Activated CD4-positive, alpha-beta T cell treated with anti-CD3 and anti-CD28 coated beads, Interleukin-2, amount 50 U/mL, for 16 hours (primary cell): ENCODE measurements at places on chromosomes 13 and 19.

GRCh38 chr19:55406091-55406825 lies 1.3 kb downstream of the UBE2S start:
- DNase-seq: no peak

- DNase-seq: no peak
These were observed 44.8 kb upstream of the ALOX5AP start for GRCh38 chr13:30690282-30691188.

- DNase-seq: no peak
These were observed 2882.5 kb downstream of the PCDH9 start for GRCh38 chr13:64347664-64348063.

GRCh38 chr19:28542394-28543243 lies 670.3 kb downstream of the UQCRFS1 start:
- no peak for DNase-seq

- DNase-seq: no peak
These were observed 553.9 kb downstream of the RFC3 start for GRCh38 chr13:34371645-34372395.

GRCh38 chr19:31955884-31956283 lies 389.5 kb upstream of the ZNF507 start:
- no peak for DNase-seq

DNA sequence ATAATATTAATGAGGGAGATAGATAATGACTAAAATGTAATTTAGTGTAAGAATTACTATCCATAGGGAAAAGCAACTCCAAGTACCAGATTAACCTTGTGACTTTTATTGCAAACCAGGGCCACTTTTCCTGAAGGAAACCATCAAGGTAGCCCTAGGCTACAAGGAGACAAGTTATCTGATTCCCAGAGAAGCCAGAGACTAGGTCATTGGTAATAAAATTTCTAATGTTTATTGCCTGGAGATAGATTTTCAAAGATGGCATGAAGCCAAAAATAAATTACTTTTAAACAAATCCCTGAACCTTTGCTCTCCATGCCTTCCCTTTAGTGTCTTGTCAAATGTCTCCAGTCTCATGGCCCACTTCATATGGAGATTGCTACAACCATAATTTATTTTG lies 610.1 kb upstream of the SLC10A2 start:
- no peak for DNase-seq
